CD4-positive, alpha-beta T cell treated with Interleukin-17A for 4 hours (primary cell): ENCODE measurements at places on chromosomes 5 and 9.

GRCh38 chr5:173829826-173830225, 58.3 kb upstream of the CPEB4 start:
- no peak for DNase-seq

DNA sequence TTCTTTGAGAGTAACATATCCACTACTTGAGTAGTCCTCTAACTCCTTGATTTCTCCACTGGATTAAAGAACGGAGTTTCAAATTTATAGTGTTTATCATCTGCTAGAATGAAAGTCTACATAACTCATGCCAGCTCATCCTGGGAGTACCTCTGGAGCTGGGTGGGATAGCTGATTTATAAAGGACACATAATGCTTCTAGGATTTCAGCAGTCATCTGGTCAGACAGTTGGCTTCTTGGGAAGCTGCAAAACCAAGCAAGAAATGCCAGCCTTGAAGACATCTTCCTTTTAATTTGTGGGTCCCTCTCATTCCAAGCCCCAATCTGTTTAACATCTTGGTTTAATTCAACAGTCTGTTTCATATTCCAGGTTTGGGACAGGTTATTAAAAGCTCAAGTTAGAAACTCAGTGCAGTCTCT, 3.2 kb downstream of the GALNT10 start:
- DNase-seq = no peak

GRCh38 chr9:112437406-112437805, 49.2 kb upstream of the KIAA1958 start:
- no peak for DNase-seq

- DNase-seq = peak; percentile 64
Measured at GRCh38 chr5:1666812-1667588, 132.6 kb downstream of the MRPL36 start.

- no peak for DNase-seq
Measured at GRCh38 chr5:151259931-151260330, 6.9 kb downstream of the GM2A start.

- no peak for DNase-seq
Measured at GRCh38 chr9:92988215-92988768, 41.0 kb downstream of the FGD3 start.

- DNase-seq = no peak
Measured at GRCh38 chr9:136361754-136362449, 1.6 kb downstream of the DNLZ start.

GRCh38 chr5:32839106-32839505, 128.0 kb downstream of the NPR3 start:
- DNase-seq = no peak

DNA sequence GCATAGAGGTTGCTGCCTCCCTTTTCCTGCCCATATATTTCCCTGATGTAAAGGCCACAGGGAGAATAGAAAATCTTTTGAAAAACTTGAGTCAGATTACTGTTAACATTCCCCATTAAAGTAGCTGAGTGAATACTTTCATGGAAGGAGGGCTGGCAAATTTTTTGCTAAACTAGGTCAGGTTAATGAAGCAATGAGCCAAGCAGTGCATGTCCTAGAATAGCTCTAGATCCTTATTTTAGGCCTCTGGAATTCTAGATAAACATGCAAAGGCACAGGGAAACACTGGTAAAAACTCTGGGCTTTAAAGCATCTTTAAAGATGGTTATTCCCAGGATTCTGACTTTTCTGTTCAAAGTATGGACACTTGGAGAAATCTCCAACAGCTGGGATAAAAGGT, 27.9 kb downstream of the TTC1 start:
- no peak for DNase-seq

GRCh38 chr9:89353989-89354388, 35.7 kb downstream of the SECISBP2 start:
- no peak for DNase-seq

GRCh38 chr9:123164285-123164684, 104.1 kb downstream of the STRBP start:
- no peak for DNase-seq

- DNase-seq = no peak
Measured at GRCh38 chr5:93299681-93300308, 281.2 kb downstream of the NR2F1-AS1 start.

DNA sequence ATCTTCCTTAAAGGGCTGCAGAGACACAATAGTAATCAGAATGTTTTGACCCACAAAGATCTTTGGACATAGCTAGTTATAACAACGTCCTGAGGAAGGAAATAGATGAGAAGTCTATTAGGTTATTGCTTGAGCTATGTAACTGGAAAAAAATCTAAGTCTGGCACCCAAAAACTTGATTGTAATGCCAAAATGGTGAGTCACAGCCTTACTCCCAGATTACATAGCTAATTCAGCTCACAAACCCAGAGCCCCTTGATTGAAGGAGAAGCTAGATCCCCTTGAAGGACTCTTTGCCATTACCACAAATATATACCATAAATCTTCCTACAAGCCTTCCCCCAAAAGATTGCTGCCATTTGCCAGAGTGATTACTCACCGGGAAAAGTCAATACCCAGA, 341.8 kb upstream of the KIF2A start:
- DNase-seq = no peak

- no peak for DNase-seq
Measured at GRCh38 chr5:50807661-50808060, 141.2 kb downstream of the PARP8 start.

DNA sequence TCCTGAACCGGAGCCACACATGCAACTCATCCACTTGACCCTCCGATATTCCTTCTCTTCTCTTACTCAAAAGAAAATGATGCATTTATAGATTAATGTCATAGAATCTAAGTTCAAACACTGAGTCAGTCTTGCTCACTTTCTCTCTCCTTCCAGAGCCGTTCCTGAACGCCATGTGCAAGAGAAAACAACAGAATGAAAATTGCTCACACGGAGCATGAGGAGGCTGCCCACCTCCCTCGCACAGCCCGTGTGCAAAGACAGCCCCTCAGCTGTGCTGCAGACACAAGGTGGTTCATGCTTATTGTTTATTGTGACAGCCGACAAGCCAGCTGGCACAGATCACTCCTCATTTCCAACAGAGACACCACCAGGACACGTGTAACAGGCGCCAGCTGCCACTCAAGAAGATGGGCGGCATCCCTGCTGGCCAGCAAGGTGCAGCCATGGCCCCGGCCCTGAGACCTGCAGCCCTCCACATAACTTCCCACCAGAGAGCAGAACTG, 290.8 kb downstream of the GLIS3 start:
- no peak for DNase-seq

DNA sequence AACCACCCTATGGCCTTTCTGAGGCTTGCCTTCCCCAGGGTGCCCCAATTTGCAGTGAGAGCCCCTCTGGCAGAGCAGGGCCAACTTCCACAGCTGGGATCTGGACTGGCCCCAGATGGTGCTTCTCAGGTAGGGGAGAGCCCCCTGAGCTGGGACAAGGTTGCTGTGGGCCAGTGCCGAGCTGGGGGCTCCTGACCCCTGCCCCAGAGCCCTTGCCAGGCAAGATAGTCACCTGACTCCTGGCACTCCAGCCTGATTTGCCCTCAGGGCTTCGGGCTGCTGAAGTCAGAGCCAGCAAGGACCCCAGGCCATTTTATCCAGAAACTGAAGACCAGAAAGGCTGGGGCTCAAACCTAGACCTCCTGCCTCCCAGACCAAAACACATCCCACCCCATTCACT, 33.4 kb upstream of the AKNA start:
- DNase-seq = no peak

DNA sequence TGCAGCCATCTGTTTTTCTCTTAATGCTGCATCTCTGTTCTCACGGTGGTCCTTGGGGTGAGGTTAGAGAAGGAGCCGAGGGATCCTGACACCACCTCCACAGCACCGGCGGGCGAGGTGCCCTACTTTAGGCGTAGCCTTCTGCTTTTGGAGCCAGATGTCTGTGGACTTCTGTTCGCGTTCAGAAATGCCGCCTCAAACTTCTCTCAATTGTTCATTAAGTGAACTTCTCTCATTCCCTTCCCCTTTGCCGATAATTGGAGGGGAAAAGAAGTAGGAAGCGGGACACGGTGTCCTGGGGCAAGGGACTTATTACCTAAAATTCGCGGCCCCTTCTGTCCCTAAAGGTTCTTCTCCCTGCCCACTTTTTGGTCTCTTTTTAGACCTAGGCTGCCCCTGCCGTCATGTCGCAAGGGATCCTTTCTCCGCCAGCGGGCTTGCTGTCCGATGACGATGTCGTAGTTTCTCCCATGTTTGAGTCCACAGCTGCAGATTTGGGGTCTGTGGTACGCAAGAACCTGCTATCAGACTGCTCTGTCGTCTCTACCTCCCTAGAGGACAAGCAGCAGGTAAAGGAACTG, 455 bp downstream of the KIF20A start:
- DNase-seq = no peak

GRCh38 chr5:157578079-157578780, 2.7 kb upstream of the ADAM19 start:
- DNase-seq = no peak

GRCh38 chr5:179806250-179807048, at the start of gene MGAT4B:
Gene MGAT4B (minus strand): TSS chr5:179806866. CDS start chr5:179806583, 283 bp downstream.
- peak; percentile 74 for DNase-seq

GRCh38 chr5:108818613-108819272, 71.0 kb downstream of the FER start:
- DNase-seq = no peak

DNA sequence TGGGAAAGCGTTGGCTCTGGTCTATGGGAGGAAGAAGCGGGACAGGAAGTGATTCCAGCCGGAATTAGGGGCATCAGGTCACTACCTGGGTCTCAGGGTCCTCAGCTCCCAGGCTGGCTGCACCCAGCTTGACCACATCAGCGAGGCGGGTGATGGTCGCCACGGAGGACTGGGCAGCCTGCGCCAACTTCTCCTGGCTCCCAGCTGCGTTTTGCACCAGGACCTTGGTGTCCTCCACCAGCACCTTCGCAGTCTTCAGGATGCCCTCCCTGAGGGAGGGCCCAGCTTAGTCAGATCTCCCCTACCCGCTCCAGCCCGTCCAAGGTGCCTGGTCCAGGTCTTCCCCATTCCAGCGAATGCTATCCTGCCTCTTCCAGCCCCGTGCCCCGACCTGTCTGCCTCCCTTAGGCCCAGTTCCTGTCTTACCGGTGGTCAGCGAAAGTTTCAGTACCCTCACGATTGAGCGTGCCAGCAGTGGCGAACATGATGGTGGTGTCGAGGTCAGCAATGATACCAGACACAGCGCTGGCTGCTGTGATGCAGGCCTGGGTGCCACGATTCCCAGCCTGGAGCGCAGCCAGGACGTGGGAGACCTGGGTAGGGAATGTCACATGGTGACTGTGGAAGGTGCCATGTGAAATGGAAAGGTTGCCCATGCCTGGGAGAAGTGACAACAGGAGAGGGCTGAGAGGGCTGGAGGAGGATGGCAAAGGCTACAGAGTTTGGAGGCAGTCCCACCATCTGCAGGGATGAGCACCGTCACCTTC, 14.4 kb upstream of the TPM2 start:
- no peak for DNase-seq

- DNase-seq = no peak
Measured at GRCh38 chr5:101424530-101425175, 521.6 kb upstream of the ST8SIA4 start.

GRCh38 chr5:95619096-95619495, 791 bp upstream of the GPR150 start:
- no peak for DNase-seq

GRCh38 chr9:130453487-130453886, 8.7 kb downstream of the ASS1 start:
- DNase-seq = no peak

DNA sequence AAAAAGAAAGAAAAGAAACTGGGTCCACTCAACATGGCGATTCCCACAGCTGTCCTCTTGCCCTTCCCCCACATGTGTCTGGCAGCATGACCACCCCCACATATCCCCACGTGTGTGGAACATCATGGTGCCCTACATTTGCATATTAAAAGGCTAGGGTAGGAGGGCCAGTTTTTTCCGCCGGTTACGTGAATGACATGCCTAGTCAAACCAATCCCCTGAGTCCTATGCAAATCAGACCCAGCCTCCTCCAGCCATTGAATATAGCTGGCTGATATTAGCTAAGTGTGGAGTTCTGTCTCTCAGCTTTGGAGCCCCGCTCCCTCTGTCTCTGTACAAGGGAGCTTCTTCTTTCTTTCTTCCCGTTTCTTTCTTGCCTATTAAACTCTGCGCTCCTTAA, 33.0 kb upstream of the CCDC112 start:
- no peak for DNase-seq
